CD4-positive, alpha-beta T cell treated with Interleukin-21 for 1 hour (primary cell): ENCODE measurements at places on chromosomes 13 and 19.

DNA sequence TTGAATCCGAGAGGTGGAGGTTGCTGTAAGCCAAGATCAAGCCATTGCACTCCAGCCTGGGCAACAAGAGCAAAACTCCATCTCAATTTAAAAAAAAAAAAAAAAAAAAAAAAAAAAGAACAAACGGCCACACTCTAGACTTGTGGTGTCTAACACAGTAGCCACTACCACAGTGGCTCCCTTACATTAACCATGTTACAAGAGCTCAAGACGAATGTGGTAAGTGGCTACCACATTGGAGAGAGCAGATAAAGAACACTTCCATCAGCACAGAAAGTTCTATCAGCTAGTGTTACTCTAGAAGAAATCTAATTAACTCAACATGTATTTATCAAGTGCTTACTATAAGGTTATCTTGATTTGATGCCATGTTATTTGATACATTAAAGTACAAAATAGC, 11.5 kb downstream of the XPO4 start:
- no peak for DNase-seq

GRCh38 chr19:38402967-38403674, at the start of gene FAM98C:
Gene FAM98C (plus strand): TSS chr19:38403093. CDS start chr19:38403154, 61 bp downstream.
- peak; percentile 98 for DNase-seq

DNA sequence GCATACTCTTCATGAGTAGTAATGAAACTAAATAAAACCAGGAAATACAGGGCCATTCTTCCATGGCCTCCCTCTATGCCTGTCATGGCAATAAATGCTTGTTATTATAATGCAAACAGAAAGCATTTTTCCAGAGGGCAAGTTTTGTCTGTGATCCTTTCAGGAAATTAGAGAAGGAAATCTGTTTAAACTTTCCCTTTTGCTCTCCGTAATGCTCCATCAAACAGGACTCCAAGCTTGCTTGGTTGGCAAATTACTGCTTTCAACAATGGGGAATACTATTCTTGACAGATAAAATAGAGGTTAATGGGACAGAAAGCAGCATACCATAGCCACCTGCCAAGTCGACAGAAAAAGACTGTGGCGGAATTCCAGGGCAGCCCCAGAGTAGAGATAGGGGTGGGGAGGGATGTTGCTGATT, 252.5 kb downstream of the LHFPL6 start:
- DNase-seq: no peak

DNA sequence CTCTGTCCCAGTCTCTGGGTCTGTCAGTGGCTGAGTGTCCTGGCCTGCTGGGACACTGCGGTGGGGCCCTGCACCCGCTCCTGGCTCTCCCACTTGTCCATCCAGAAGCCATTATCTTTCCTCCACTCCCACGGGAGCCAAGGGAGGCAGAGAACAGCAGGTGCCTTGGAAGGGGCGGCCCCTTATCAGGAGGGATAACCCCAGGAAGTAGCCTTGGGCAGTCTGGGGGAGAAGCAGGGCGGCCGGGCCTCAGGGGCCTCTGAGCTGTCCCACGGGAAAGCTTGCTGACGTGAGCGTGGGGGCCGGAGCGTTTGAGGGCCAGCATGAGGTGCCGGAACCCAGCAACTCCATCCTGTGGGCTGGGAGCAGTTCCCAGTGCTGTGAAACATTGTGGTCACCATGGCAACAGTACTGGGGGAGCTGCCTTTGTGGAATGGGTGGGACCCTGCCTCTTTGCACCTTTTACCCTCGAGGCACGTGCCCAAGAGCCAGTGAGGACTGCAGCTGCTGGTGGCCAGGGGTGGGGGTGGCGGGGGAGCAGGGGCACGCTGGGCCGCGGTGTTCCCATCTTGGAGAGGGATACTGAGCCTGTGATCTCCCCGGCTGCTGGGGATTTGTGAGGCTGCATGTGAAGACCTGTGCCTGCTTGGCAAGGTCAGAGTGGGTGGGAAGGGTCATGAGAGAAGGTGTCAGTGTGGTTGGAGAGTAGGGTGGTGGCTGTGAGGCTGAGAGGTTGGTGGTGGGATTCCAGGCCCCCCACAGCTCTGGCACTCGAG, 20.9 kb downstream of the KLHL26 start:
- no peak for DNase-seq

DNA sequence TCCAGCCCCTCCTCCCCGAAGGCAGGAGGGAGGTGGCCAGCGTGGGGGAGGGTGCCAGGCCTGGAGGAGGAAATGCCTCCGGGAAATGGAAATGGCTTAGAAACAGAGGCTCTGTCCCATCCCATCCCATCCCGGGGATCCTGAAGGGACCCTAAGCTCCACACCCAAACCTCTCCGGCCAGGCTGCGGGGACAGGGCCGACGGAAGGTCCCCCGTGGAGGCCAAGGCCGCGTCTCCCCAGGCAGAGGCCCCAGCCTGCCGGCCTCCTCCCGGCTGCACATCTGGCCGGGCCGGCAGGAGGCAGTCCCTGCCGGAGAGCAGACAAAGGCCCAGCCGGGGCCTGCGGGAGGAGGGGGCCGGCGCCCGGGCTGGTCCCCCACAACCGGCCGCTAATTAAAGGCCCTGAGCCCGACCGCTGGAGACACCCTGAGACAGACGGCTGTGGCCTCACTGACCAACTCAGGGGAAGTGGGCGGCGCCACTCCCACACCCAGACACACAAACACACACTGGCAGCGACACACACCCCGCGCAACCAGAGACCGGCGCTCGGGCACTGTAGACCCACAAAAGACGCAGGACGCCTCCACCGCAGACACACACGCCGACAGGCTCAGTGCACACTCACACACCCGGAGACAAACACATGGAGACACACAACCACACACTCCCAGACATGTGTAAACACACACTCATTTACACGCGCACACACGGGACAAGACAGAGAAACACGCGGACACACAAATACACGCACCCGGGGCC, 1.1 kb downstream of the ADAMTS10 start:
- peak; percentile 24 for DNase-seq

GRCh38 chr13:19645000-19645399, 11.5 kb downstream of the MPHOSPH8 start:
- DNase-seq: no peak

DNA sequence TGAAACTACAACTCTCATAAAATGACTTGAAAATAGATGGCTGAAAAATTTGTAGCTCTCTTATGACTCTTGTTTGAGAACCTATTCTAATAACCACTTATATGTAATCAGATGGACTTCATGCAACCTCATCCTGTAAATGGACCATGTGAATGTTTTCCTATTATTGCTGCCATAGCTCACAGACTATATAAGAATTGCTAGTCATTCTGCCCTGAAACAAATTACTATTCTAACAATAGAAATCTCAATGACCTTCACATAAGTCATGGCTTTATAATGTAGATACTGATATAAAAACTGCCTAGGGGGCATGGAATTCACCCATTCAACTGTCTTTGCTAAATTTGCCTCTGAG, 1111.0 kb upstream of the ATXN8OS start:
- no peak for DNase-seq

GRCh38 chr19:18173572-18174288, at the start of gene IFI30:
Gene IFI30 (plus strand): TSS chr19:18173813. CDS start chr19:18173842, 29 bp downstream.
- DNase-seq: peak; percentile 71

- DNase-seq: no peak
Observed at GRCh38 chr19:42288387-42288786, 13.5 kb upstream of the PRR19 start.

- DNase-seq: no peak
Observed at GRCh38 chr13:112934078-112934477, 34.9 kb upstream of the MCF2L start.

- no peak for DNase-seq
Observed at GRCh38 chr13:34943436-34944273, 1.6 kb downstream of the NBEA start.

DNA sequence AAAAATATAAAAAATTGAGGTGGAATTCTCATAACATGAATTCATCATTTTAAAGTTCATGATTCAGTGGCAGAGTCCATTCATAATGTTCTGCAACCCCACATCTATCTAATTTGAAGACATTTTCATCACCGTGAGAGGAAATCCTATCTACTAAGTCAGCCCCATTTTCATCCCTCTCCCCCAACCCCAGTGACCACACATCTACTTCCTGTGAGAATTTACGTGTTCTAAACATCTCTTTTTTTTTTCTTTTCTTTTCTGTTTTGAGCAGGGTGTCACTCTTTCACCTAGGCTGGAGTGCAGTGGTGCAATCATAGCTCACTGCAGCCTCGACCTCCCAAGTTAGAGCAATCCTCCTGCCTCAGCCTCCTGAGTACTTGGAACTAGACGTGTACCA, 17.5 kb downstream of the ATCAY start:
- DNase-seq: peak; percentile 2

GRCh38 chr13:76950101-76950500, 1.8 kb downstream of the ACOD1 start:
- DNase-seq: no peak

DNA sequence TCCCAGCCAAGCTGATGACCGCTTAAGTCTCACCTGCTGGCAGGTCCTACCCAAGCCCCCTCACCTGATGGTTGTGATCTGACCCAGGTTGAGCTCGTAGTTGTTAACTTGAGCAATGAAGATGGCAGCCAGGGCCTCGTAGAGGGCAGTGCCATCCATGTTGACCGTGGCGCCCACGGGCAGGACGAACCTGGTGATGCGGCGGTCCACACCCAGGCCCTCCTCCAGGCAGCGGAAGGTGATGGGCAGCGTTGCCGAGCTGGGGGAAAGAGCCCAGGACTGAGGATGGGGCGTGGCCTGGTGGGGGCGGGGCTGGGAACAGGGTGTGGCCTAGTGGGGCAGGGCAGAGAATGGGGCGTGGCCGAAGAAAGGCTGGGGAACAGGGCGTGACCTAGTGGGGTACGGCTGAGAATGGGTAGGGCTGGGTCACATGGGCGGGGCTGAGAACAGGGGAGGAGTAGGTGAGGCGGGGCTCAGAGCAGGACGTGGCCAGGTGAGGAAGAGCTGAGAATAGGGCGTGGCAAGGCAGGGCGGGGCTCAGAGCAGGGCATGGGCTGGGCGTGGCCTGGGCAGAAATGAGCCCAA, 12.9 kb downstream of the OR7C2 start:
- DNase-seq: no peak

DNA sequence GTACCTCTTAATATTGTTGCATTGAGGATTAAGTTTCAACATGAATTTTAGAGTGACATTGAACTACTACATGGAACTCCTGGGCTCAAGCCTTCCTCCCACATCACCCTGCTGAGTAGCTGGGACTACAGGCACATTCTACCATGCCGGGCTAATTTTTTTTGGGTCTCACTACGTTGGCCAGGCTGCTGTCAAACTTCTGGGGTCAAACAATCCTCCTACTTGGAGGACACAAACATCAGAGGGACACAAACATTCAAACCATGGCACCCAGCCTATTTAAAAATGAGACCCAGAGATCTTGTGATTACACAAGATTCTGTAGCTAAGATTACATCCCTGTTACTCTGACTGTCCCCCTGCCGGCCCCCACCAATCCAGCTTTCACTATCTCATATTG, 180.9 kb downstream of the KCNRG start:
- no peak for DNase-seq

GRCh38 chr19:33157906-33158305, 26.0 kb downstream of the WDR88 start:
- no peak for DNase-seq

DNA sequence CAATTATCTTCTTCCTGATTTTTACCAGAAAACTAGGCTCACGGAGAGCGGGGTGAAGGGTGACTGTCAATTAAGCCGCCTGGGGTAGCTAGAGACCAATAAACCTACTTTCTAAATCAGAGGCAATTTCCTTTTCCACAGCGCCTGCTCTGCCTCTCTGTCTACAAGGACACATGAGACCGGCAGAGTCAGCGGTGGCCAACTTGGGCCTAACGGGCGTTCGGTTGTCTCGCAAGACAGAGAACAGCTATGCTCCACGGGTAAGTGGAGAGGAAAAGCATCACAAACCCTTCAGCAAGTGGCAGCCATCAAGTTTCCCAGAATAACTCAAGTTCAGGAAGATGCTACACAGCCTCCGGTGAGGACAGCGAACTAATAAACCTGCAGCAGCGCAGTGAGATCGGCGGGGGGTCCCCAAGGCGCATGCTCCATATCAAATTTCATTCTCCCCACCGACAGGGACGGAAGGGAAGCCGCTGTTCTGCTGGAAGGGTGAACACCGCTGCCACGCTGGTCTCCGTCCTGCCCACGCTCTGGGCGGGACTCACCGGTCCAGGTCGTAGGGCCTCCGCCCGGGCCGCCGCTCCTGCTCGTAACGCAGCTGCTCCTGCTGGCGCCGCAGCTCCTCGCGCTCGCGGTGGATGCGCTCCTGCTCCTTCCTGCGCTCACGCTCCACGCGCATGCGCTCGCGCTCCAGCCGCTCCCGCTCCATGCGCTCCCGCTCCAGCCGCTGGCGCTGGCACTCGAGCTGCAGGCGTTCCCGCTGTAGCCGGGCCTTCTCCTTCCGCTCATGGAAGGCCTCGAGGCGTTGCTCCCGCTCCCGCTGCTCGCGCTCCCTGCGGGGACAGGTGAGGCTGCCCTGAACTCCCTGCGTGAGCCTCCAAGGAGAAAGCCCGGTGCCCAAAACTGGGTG, 25.8 kb upstream of the TINCR start:
- DNase-seq: no peak

DNA sequence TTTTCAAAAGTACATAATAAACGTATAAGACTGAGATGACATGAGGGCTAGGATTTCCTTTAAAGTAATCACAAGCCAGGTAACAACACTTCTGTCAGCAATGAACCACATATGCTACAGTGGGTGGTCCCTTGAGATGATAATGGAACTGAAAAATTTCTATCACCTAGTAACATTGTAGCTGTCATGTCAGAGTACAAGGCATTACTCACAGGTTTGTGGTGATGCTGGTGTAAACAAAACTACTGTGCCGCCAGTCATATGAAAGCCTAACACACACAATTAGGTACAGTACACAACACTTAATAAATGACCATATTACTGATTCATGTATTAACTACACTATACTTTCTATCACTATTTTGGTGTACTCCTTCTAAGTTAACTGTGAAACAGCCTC, 36.8 kb downstream of the MIPEP start:
- no peak for DNase-seq

GRCh38 chr19:18900700-18901481, 4.9 kb upstream of the CERS1 start:
- no peak for DNase-seq

GRCh38 chr19:23772675-23773063, 14.0 kb upstream of the ZNF681 start:
- DNase-seq: no peak

DNA sequence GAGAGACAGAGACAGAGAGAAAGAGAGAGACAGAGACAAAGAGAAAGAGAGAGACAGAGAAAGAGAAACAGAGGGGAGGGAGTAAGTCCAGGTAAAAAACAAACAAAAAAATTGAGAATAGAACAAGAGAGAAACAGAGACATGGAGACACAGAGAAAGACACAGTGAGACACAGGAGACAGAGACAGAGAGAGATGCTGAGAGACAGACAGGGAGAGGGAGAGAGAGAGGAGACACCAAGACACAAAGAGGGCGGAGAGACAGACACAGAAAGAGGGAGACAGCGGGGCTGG, 5.8 kb upstream of the PROZ start:
- DNase-seq: no peak

GRCh38 chr19:19334063-19334988, 13.7 kb downstream of the MAU2 start:
- DNase-seq: no peak

GRCh38 chr19:58330458-58330857, 3.7 kb downstream of the ZSCAN22 start:
- no peak for DNase-seq

GRCh38 chr19:1860042-1860775, 3.2 kb downstream of the KLF16 start:
- peak; percentile 77 for DNase-seq
